Stimulated activated CD8-positive, alpha-beta memory T cell treated with anti-CD3 and anti-CD28 coated beads, Interleukin-4, amount 100 ng/mL, for 1 hour (primary cell): ENCODE measurements at places on chromosomes 16 and 17.

DNA sequence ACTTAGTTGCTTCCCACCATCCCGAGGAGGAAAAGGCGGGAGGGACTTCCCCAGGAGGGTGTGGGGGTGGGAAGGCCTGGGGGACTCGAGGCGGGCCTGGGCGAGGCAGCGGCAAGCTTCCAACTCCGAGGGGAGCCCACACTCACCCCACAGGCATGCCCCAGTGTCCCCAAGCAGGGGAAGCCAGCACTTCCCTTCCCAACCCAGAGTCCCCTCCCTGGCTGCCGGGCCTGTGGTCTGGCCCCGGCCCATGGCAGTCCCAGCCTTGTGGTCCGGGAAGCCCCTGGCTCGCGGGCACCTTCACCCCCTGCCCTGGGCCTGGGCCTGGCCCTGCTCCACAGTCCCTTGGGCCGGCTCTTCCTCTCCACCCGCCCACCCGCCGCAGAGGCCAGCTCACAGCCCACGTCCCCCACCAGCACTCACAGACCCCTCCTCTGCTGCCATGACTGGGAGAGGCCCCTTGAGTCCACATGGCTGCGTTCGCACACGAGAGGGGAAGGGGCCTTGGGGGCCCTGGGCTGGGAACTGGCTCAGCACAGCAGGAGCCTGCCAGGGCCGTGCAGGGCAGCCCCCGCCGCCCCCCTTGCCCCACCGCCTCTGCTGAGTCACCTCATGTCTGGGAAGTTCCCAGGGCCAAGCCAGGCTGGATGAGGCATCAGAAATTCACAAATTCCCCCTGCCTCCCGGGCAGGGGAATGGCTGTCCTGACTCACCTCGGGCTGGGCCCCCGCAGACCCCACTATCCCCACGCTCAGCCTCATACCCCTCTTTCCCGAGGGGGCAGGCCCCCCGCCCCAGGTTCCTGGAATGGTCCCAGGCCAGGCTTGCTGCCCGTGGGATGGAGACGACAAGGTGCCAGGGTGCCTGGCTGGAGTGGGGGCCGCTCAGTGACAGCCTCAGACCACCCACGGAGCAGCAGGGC is 27.8 kb downstream of the BAHCC1 start:
- no peak for DNase-seq

DNA sequence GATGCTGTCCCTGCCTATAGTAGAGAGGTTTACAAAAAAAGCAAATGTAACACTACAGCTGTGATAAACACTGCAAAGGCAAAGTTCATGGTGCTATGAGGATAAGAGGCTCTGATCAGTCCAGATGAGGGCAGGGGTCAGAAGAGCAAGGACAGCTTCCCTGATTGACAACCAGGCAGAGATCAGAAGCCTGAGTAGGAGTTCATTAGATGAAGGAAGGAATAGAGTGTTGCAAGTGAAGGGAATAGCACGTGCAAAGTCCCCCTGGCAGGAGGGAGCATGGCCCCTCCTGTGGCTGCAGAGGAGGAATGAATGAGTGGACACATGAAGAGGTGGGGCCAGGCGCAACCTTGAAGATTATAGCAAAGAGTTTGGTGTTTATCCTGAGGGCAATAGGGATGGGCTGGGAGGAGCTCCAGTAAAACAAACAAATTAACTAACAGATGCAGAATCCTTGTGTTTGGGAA is 208.4 kb upstream of the IRX5 start:
- DNase-seq, result no peak

DNA sequence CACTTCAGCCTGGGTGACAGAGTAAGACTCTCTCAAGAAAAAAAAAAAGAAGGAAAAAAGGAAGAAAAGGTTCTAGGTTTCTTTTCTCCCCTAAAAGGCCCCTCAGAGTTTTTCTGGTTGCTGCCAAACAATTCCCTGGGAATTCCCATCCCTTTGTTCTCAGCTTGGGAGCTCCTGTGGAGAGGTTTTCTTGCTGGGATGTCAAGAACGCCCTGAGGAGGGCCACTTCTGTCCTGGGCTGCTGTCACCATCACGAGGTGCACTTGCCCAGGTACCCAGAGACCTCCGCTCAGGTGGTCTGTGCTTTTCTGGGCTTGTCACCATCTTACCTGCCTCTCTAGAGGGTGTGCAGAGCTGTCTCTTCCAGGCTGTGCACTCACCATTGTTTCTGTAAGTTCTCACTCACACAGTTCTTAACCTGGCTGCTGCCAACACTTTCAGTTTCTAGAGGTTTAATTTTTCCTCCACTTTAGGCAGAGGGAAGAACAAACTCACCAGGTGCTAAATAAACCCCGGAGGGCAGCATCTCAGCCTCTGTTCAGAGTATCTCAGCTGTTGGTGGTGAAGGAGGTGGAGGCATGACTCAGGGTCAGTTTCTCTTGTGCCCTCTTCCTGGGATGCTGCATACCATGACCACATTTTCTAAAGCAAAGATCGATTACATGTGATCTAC is 2.4 kb upstream of the COX6A2 start:
- no peak for DNase-seq

- no peak for DNase-seq
Observed at GRCh38 chr17:44432254-44433157, 43.1 kb upstream of the ITGA2B start.
